ENCODE measurements at places on chromosomes 13 and 19. TPM values are rescaled to one million over a fixed set of nuclear protein-coding genes. Genes with fewer than 3 reads are reported as not detected.
A peak's percentile ranks its signal among the peaks of the same experiment; 100 is the strongest.

DNA sequence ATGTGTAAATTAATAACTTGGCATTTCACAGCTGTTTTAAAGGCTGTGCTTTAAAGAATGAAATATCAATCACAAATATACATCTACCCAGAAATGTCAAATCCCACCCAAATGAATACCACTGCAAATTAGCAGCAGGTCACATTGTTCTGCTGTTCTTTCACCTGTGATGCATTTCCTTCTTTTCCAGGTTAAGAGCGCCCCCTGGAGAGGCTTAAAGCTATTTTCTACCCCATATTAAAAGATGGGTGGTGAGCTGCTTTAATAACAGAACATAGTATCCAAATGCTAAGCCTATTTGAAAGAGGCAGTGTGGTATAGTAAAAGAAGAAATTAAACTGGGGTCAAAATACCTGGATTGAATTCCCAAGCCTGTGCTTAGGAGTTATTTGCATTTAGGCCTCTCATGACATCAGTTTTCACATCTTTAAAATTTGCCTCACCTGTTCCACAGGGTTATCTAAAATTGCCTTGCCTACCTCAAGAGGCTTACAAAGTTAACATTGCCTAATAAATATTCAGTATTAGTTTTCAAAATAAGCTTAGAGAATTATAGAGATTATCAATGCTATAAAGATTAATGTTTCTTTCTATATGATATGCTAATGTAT is 396.9 kb upstream of the SLITRK5 start:
- peak; percentile 13 for DNase-seq

DNA sequence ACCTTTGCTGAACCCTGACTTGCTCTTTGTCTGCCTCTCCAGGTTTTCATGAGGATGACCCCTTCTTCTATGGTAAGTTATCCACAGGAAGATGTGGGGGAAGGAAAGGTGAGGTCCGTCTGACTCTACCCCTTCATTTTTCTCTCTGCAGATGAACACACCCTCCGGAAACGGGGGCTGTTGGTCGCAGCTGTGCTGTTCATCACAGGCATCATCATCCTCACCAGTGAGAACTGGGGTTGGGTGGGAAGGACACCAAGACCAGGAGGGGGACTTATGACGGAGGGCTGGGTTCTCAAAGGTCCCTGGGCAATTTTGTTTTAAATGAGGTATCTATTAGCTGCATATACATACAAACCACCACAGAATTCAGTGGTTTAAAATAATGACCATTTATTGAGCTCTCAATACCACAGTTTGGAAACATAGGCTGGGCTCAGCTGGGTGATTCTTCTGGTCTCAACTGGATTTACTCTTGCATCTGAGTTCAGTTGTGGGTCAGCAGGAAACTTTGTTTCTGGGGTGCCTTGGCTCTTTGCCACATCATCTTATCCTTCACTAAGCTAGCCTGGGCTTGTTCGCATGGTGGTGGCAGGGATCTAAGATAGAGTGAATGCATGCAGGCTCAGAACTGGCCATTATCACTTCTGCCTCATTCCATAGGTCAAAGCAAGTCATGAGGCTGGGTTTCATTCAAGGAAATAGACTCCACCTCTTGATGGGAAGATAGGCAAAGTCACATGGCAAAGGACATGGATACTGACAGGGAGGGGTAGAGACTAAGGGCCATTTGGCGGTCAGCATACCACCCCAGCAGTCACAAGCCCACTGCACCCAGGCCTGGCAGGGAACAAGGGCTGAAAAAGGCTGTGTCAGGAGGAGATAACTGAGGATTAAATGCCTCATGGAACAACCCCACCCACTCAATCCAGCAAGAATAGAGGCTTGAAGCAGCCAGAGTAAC is 11.8 kb downstream of the FXYD5 start:
- no peak for DNase-seq

DNA sequence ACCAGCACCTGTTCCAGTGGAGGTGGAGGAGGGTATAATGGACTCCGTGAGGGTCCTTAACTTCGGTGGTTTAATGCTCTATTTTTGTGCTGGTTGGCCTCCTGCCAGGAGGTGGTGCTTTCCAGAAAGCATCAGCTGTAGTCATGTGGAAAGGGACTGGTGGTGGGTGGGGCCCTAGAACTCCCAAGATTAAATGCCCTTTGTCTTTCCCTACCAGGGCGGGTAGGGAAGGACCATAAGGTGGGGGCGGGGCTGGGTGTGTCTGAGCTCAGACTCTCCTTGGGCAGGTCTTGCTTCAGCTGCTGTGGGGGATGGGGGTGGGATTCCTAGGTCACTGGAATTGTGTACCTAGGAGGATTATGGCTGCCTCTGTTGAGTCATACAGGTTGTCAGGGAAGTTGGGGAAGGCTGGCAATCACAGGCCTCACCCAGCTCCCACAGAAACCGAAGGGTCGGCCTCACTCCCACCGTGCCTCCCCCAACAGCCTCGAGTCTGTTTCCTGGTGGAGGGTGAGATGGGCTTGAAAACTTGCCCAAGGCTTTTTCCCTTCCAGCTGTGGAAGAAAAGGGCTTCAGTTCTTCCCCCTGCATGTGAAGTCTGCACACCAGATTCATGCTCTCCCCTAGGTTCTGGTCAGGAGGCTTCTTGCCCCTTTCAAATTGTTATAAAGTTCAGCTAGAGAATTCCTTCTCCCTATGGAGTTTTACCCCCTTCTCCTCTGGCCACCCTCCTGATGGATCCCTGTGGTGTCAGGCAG is 60.3 kb upstream of the CLDN10 start:
- no peak for DNase-seq

GRCh38 chr19:19746286-19747213 is 13.6 kb upstream of the ZNF14 start:
- no peak for DNase-seq

GRCh38 chr19:23054456-23054855 is 51.5 kb upstream of the ZNF728 start:
- no peak for DNase-seq

DNA sequence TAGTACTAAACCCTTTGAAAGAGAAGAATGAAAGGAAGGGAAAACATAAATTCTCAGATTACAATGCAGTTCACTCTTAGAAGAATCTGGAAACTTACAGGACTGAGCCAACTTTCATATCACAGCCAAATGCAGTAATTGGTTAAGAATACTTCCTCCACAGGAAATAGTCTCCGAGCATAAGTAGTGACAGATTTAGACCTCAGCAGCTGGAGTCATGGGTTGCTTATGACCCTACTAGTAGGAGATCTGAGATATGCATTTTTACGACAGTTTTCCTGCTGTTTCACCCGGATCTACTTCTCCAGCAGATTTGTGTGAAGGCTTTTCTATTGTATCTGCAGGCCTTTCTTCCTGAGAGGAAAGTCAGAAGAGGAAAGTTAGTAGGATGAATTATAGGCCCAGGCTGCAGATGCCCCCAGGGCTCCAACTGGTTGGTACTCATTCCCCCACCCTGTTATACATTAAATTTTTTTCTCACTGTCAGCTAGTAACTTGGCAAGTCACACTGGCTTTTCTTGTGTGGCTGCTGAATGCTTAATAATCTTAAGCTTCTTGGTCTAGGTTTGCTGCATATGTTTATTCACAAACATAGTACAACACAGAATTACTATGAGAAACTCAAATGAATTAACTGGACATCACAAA is 1241.5 kb upstream of the MIR17HG start:
- no peak for DNase-seq

DNA sequence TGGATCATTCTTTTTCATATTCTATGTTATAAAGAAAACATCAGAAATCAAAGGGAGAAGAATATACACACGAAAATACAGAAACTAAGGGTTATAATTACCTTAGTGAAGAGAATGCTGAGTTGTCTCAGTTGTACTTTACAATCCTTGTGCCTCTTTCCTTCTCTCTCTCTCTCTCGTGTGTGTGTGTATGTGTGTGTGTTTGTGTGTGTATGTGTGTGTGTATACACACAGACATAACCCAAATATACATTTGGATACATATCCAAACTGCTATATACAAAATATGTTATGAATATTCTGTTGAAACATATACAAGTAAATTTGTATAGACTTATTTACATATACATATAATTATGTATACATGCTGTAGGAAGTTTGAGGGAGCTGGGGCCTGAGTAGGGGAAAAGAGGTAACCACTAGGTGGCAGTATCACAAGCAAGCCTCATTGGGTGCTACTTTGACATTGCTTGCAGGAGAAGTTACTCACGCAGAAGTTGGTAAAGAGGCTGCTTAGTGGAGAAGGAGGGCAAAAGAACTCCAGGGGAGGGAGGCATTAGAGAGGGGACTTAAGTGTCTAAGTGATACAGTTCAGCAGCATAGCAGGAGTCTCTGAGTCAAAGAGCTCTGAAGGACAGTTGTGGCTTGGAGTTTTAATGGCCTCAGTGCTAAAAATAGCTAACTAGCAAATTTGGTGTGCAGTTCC is 465.1 kb upstream of the PCDH20 start:
- DNase-seq, result no peak

The TSEN34 gene
- 14.6 TPM for total RNA-seq

DNA sequence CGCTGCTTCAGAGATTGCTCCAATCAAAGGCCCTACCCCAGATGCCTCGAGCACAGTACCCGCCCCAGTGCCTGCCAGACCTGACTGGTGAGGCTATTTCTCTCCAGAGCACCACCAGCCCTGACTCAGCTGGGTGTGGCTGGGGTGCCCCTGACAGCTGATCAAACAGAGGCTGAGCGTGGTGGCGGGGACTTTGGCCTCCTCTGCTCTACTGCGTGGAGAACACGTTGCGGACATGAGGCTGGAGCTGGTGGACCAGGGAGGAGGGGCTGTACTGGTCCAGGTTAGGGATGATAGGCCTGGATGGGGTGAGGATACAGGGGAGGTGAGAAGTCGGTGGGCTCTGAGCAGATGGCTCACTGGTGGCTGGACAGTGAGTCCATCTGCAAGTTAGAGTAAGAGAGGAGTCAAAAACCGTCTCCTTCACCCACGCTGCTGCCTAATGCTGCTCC is 3.5 kb upstream of the DOCK6 start:
- DNase-seq, result no peak

- DNase-seq, result no peak
Observed at GRCh38 chr13:60509601-60510386, 112.8 kb downstream of the TDRD3 start.

DNA sequence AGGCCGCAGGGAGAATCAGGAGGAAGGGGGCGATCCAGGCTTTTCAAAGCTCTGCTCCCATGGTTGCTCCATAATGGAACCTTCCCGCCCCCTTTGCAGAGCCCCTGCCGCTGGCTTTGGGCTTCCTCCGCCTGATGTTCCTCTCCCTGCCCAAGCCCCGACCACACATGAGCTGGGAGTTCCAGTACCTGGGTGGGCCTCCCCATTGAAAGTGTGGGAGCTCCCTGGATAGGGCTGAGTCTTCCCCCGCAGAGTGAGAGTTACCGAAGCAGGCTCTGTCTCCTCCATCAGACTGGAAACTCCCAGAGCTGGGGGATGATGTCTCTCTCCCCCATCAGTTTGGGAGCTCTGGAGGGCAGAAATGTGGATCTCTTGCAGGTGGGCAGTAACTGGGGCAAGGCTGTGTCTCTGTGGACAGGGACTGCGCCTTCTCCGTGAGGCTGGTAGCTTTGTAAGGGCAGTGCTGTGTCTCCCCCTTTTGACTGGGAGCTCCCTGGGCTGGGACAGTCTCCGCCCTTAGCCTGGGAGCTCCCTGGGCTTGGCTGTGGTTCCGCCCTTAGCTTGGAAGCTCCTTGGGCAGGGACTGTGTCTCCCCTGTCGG is 722 bp downstream of the DCAF15 start:
- DNase-seq, result no peak

The BICRA gene
- 20.7 TPM for total RNA-seq

The ZNF845 gene
- 10.9 TPM for total RNA-seq

GRCh38 chr13:77001963-77002587 is 10.2 kb downstream of the CLN5 start:
- no peak for DNase-seq

DNA sequence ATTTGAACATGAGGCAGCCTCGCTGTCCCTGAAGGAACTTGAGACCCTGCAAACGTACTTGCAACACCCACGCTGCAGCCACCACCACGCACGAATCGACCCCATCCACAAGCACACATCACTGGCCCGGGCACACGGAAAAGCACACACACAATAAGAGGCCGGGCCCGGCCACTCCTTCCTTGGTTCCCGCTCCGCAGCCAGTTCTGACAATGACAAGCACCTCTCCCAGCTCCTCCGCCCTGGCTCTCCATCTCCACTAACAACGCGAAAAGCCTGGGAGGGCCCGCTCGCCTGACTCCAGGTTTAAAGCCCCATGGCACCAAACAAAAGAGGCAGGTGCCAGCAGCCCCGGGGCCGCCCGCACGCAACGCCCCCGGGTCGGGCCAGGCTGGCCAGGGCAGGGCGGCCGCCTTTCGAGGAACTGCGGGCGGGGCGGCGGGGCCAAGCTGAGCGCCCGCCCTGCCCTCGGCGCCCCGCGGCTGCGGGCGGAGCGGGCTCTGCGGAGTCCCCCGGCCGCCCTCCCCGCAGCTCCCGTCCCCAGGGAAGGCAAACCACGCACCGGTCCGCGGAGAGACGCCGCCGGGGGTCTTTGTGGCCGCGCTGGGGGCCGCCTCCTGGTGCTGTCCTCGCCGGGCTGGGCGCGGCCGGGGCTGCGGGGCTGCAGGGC is 495 bp downstream of the DCLK1 start:
- no peak for DNase-seq

The C19orf53 gene
- total RNA-seq, result 116 TPM

The CASP14 gene
- not detected for total RNA-seq

DNA sequence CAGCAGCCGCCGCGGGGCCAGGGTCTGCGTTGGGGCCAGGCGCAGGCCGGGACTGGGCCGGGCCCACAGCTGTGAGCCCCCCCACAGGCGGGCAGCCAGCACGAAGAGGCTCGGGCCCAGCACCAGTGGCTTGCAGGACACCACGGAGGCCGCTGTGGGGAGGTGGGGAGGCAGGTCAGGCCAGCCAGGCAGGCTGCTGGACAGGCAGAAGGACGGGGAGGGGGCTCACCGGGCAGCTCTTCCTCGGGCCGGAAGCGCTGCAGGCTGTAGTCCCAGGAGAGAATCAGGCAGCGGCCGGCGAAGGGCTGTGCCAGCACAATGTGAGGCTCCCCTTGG is 8.3 kb downstream of the LGI4 start:
- no peak for DNase-seq

DNA sequence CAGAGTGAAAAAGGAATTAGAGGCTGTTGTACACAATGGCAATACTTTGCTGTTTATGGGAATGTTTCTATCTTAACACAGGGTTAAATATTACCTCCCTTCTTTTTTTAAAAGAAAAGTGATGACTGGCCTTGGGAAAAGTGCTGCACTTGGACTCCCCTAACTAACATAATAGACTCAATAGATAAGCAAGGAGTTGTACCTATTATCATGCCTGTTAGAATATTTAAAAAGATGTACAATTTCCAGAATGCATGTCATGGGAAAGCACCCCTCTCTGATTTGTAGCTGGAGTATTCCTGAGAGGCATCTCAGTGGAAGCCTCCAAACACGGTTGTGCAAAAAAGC is 79.3 kb upstream of the GPC6 start:
- no peak for DNase-seq

DNA sequence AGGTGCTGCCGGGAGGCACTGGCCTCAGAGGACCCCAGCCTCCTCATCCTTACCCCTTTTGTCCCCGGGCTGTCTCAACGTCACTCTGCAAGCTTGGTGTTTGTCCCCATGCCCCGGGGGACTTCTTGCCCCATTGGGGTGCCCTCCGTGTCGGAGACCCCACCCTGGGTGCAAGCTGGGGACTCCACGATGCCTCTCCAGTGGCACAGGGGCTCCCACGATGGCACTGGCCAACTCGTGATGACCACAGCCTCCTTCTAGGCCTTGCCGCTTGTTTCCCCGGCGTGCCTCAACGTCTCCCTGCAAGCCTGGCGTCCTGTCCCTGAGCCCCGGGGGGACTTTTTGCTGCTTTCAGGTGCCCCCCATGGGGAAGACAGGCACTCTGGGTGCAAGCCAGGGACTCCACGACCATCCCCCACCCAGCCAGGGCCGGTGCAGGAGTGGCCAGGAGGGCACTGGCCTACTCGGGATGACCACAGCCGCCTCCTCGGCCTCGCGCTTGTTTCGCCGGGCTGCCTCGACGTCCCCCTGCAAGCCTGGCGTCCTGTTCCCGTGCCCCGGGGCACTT is 237.0 kb downstream of the TUBA3C start:
- no peak for DNase-seq

All from CD8-positive, alpha-beta T cell (primary cell).